ENCODE measurements at places on chromosomes 7 and 10.

- no peak for DNase-seq
Observed at GRCh38 chr10:49615721-49616120, 1.9 kb downstream of the CHAT start.

DNA sequence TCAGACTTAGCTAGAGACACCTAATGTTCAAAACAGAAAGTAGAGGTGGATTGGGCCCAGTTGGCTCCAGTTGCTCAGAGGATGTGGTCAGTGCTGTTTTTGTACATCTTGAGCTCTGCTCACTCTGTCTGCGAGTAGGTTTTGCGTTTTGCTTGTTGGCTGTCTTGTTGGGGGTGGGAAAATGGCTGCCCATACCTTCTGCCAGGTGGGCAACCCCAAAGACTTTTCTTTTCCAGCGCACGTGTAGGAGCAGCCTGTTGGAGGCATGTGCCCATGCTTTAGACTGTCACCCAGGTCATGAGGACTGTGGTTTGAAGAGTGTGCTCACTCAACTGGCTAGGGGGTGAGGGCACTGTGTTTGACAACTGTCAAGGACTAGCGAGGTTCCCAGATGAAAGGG, 73.9 kb downstream of the KAT6B start:
- no peak for DNase-seq

GRCh38 chr10:83990126-83990525, 149.2 kb upstream of the GHITM start:
- no peak for DNase-seq

GRCh38 chr7:37084303-37084702, 360.0 kb upstream of the AOAH start:
- no peak for DNase-seq

DNA sequence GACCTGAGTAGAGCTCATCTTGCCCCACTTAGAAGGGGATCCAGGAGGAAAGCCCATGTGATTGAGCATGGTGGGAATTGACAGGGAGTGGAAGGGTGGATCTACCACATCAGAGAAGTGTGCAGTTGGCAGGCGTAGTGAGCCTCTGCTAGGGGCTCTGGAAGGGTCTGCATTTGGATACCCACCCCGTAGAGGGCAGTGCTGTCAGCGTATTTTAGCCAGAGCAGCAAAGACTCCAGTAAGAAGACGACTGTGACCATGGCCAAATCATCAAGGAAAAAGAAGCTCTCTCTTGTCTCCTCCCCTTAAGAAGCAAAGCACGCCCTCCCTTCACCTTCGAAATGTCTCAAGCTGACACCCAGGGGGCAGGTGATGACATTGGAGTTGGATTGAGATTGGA, 68.8 kb upstream of the INHBA start:
- DNase-seq, result no peak

GRCh38 chr7:34059136-34059828, 153.9 kb downstream of the BMPER start:
- DNase-seq, result no peak

- DNase-seq, result no peak
Observed at GRCh38 chr7:23242935-23243334, 3.6 kb upstream of the GPNMB start.

DNA sequence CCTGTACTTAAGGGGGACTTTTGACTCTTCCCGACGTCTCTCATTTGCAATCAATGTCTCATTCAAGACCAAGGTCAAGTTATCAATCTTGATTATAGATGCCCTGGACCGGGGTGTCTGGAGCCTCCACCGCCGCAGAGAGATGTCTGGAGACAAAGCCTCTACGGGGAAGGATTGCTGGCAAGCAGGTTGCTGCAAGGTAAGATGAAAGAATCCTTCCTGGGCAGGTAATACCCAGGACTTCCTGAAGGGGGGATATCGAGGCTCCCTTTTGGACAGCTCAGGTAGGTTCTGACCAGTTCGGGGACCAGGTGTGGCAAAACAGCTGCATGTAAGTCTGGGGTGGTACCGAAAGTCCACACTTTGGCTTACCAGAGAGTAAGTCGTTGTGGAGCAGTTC, 12.5 kb upstream of the CUX1 start:
- DNase-seq, result no peak

GRCh38 chr7:14340393-14341074, 351.1 kb upstream of the ETV1 start:
- no peak for DNase-seq

DNA sequence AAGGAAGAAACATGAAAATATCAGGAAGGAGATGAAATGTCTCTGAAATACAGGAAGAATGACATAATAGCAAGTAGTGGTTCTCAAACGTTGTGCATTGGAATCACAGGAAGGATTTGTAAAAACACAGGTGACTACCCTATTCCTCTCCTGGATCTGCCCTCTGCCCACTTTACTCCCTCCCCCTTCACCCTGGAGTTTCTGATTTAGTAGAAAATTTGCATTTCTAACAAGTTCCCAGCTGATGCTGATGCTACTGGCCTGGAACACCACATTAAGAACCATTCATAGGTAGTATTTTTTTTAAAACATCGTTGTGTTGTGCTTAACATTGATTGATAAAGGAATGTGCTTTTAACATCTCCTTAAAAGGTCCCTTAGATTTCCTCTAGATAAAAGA, 130.9 kb downstream of the PHF14 start:
- DNase-seq, result no peak

DNA sequence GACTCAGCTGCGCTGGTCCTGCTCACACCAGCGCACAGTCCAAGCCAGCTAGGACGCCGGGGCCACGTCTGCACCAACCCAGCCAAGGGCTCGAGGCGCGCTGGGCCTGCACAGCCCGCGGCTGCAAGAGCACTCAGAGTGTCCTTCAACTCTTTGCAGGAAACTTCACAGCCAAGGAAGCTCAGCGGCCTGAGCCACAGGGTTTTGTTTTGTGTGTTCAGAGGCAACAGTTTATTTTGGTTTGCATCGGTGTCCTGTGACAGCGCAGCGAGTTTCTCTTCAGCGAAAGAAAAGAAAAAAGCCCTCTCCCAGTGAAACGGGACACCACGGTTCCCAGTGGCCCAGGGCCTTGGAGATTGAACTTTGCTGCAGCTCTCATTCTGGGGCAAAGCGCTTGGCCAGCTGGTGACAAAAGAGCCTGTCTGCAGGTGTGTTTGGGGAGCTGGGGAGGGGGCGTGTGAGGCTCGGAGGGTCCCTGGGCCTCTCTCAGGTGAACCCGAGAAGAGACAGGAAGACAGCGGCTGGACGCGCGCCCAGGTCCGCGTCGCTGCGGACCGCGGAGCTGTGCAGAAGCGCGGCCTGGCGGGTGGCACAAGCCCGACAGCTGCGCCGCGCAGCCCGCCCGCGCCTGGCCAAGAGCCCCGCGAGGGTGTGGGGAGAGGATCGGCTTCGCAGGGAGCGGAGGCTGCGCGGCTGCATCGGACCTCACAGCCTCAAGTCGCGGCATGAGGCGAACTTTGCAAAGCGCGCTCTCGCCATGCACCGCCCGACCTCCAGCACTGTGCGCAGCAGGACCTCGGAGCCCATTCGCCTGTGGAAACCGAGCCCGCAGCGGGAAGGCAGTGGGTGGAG, 922 bp downstream of the CXCL12 start:
- no peak for DNase-seq

DNA sequence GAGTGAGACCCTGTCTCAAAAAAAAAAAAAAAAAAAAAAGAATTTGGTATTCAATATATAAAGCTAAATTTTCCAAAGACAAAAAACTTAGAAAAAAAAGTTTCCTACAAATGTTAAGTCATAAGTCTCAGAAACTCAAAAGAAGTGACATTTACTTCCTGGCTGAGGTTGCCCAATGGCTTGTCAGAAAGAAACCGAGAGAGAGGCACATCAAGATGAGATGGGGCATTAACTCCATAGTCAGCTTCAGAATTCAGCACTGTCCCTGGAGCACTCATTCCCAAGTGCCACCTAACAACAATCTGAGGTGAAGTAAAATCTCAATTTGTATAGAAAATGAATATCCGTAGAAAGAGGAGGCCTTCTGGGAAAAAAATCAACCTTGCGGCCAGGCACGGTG, 6.8 kb upstream of the SPOCK2 start:
- no peak for DNase-seq

DNA sequence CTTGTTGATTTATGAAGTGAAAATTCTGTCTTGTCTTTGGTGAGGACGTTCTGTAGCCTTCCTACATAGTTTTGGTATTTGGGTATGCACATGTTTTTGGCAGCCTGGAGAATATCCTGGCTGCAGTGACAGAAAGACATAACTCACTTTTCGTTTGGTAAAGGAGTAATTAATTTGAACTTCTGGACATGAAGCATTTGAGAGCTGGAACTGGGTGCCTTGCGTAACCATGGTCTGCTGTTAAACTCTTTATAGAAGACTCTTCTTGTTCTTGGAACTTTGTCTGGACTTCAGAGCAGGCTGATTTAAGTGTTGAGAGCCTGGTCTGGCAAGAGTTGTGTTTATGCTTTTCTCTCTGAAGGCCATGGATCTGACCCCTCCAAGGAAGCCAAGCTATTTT, 231.3 kb downstream of the LRMDA start:
- DNase-seq, result no peak

DNA sequence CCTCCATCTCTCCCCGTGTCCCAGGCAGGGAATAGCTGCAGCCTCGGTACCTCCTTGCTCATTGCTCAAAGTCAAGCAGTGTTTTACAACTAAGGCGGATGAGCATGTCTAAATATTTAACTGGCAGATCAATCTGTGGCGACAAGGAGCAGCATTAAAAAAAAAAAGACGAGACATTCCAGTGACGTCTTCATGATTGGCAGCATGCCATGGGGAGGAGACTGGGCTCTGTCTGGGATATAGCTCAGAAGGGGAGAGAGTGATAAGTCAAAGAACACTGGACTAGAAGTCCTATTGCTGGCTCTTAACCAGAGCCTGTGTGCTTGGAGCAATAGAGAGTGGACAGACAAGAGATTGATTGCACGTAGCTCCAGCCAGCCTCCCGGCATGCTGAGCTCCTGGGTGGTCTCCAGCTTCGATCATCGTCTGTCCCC, 287.5 kb upstream of the PODXL start:
- DNase-seq, result no peak

DNA sequence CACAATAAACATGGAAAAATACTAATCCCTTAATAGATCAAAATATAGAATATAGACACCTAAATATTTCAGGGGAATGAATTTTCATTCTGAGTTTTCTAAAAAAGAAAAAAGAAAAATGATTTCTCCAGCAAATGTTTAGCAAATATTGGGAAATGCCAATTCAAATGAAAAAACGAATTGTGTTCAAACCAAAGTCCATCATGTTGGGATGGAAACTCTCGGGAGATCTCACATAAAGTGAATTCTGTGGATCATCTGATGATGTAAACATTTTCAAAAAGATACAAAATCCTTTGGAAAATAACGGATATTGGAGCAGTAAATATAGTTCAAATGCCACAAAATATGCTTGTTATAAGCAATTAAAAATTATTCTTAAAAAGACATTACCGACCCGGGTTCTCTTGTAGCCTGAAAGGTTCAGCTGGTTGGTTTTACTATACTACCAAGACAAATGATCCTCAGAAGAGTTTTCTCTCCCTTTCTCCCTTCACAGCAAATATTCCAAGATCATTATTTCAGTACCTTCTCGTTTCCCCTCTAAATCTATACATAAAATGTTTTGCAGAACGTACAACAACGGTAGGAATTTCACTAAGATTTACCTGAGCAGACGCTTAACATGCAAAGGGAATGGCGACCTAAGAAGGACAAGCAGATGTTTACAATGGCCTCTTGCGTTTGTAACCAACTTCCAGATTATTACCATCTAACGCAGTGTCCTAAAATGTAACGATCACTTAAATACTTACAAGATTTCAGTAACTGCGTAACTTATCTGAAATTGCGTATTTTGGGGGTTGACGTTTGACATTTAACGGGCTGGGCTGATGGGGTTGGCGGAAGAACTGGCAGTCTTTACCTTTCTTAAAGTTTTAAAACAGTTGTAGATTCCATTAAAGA, 2.5 kb downstream of the HOXA13 start:
- no peak for DNase-seq

- DNase-seq, result no peak
Observed at GRCh38 chr10:52578871-52579405, 193.6 kb downstream of the MBL2 start.

GRCh38 chr10:70675496-70676161, 3.3 kb downstream of the ADAMTS14 start:
- DNase-seq, result no peak

DNA sequence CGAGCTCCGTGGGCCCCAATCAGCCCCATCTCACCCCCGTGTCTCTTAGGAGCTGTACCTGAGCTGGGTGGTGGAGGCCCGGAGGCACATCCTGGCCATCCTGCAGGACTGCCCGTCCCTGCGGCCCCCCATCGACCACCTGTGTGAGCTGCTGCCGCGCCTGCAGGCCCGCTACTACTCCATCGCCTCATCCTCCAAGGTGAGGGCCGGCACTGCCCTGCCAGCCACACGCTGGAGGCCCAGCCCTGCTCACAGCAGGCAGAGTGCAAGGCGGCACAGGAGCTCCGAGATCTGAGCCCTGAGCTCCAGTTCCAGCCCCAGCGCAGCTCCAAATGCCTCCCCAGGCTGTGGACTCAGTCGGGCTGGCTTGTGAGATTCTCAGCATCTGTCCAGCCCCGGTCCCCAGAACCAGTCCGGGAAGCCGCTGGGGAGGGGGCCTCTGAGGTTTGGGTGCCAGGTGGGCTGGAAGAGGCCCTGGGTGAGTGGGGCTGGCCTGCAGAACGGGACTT, 9.3 kb downstream of the TMEM120A start:
- DNase-seq, result no peak

GRCh38 chr10:30197186-30197585, 137.8 kb upstream of the JCAD start:
- DNase-seq, result no peak

DNA sequence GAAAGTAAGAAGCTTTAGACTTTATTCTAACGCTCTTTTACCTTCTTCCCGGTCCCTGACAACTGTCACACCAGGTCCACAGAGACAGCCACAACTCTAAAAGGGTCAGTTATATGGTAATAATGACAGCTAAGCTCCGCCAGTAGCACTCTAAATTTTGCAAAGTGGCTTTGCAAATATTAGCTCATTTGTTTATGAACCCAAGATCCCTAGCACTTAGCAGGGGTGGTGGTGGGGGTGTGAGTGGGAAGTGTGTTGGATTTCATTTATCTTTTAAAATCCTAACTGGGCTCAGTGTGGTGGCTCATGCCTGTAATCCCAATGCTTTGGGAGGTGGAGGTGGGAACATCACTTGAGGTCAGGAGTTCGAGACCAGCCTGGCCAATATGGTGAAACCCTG, 34.8 kb upstream of the SDK1 start:
- DNase-seq, result no peak

DNA sequence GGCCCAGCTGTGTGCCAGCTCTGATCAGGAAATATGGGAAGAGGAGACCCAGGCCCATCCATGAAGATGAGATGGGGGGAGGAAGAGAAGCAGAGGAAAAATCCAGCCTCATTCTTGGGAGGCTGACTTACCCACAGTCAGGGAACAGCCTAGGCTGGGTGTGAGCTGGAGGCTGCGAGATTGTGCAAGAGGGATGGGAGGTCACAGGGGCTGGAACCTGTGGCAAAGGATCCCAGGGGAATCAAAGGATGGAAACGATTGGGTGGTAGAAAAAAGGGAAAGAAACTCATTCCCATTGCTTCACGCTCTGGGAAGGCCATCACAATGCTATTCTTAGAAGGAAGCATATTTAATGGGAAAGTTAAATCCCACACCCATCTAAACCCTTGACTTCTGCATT, 26.7 kb upstream of the CRHR2 start:
- DNase-seq, result no peak
